ENCODE measurements at places on chromosomes 5 and 9.

DNA sequence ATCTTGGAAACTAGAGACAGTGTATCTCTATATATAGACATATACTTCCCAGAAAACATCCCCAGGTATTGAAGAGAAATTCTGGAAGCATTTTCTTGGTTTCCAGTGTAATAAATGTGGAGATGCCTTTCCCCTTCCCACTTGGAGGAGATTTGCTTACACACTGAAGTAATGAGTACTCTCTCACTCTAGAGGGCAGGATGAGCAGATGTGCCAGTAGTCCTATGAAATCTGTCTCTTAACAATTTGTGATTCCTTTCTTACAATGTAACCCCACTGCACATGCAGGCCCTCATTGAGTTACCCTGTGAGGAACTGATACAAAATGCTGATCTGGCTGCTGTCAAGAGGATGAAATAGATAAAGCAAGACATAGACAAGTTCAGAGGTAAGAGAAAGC, 567.2 kb downstream of the SLCO4C1 start:
- H3K4me3 ChIP-seq, result no peak overlapping the region
- no peak overlapping the region for H3K27ac ChIP-seq
- DNase-seq, result peak; percentile 34
- H3K4me1 ChIP-seq, result peaks cover 6% of the 10 kb centered on the region

GRCh38 chr5:154308443-154309370, 118.2 kb downstream of the GALNT10 start:
- no peak overlapping the region for H3K4me3 ChIP-seq
- no peak overlapping the region for H3K27ac ChIP-seq

- no peak overlapping the region for H3K27ac ChIP-seq
- DNase-seq, result no peak
- no peaks in the 10 kb centered on the region for H3K27me3 ChIP-seq
- no peaks in the 10 kb centered on the region for H3K36me3 ChIP-seq
Observed at GRCh38 chr5:90220554-90220953, 189.0 kb downstream of the CETN3 start.

DNA sequence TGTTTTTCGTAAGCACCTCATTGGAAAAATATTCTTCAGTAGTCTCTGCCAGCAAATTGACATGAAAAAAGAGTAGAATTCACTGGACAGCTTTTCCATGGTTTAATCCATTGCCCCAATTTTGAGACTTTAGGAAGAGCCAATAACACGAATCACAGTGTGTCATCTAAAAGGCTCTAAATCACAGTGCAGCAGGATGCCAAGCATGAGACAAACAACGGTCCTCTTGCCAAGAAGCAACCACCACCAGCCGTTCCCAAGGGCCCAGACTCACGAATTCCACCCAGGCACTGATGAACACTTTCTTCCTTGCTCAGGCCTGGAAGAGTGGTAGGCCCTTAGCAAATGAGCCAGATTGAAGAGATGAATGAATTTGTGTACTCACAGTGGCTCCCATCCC, 18.3 kb upstream of the IRX4 start:
- no peak for DNase-seq
- no peaks in the 10 kb centered on the region for H3K4me1 ChIP-seq
- no peak overlapping the region for H3K4me3 ChIP-seq
- no peaks in the 10 kb centered on the region for H3K36me3 ChIP-seq
- no peaks in the 10 kb centered on the region for H3K27me3 ChIP-seq
- H3K27ac ChIP-seq, result no peak overlapping the region

DNA sequence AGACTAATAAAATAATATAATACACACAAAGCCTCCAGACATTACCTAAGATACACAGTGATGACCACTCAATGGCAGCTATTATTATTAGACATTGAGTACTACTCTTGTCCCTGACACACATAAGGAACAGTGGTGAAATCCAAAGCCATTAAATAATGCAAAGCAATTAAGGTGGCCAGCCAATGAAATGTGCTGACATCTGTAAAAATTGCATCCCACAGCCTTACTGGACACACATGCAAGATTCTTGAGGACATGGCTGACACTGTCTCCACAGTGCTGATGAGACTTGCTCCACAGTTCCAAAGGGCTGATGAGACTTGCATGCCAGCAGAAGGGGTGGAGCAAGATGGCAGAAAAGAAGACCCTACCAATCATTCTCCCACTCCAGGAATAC, 447.5 kb downstream of the IRX1 start:
- no peaks in the 10 kb centered on the region for H3K4me1 ChIP-seq
- H3K27ac ChIP-seq, result no peak overlapping the region
- no peaks in the 10 kb centered on the region for H3K36me3 ChIP-seq
- H3K4me3 ChIP-seq, result no peak overlapping the region
- no peak for DNase-seq

All from neural progenitor cell (in vitro differentiated cells).